ENCODE measurements at places on chromosomes 4 and X. TPM values are rescaled to one million over a fixed set of nuclear protein-coding genes. Genes with fewer than 3 reads are reported as not detected.

The GIMD1 gene
- not detected for total RNA-seq

DNA sequence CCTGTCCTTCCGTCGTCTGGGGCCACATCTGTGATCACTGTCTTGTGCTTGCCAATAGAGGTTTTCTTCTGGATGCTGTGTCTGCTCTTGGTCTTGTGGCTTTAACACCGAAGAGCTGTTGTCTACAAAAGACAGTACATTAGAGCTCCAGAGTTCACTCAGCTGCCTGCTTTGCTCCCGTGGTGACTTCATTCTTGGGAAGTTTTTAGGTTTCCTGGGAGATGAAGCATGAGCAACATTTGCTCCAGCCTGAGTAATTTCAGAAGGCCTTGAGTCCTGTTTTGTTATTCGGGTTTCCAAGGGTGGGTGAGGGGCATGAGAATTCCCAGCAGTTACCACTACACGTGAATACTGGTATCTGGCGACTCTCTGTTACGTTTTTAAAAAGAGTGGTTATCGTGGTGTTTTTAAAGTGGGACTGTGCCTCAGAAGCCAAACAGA is 189.2 kb downstream of the SHROOM3 start:
- DNase-seq = peak; percentile 74
- no peaks in the 10 kb centered on the region for H3K36me3 ChIP-seq
- H3K4me1 ChIP-seq = peaks cover 18% of the 10 kb centered on the region
- no peaks in the 10 kb centered on the region for H3K27me3 ChIP-seq
- peak overlapping the region; percentile 66 for H3K27ac ChIP-seq

GRCh38 chrX:42028109-42028508 is 104.8 kb upstream of the CASK start:
- no peaks in the 10 kb centered on the region for H3K36me3 ChIP-seq
- peak overlapping the region; percentile 26 for H3K27ac ChIP-seq
- no peaks in the 10 kb centered on the region for H3K27me3 ChIP-seq
- H3K4me1 ChIP-seq = peaks cover 13% of the 10 kb centered on the region

The NMU gene
- not detected for total RNA-seq

DNA sequence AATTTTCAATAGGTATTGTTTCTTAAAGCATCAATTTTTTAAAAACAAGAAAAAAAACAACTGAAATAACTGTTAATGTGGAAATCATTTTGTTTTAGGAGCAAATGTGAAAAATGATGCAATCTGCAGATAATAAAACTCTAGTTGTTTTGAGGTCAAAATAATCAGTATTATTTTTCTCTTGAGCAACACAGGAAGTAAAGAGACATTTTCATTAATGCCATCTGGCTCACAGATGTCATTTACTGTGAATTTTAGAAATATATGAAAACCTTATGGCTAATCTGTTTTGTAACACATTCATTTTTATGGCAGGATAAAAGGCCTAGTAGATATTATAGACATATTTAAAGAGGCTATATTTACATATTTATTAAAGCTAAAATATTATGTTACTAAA is 141.6 kb downstream of the PCDH18 start:
- DNase-seq = no peak
- no peaks in the 10 kb centered on the region for H3K36me3 ChIP-seq
- no peaks in the 10 kb centered on the region for H3K4me1 ChIP-seq
- no peaks in the 10 kb centered on the region for H3K27me3 ChIP-seq
- no peak overlapping the region for H3K4me3 ChIP-seq
- H3K27ac ChIP-seq = no peak overlapping the region

DNA sequence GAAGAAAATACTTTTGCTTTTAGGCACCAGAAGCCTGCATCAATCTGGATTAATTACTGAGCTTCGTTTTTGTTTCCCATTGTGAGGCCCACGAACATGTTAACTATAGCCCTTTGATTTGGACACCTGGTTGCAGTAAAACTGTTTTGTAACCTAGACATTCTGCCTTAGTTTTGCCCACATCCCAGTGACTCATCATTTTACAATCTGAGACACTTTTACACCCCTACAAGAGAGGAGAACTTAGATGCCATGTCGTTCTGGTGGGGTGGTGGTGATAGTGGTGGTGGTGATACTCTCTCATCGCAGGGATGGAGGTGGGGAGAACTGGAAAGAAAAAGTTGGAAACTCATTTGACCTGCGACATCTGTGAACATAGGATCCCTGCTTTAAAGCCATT is 1257.2 kb downstream of the ADGRL3 start:
- no peaks in the 10 kb centered on the region for H3K4me1 ChIP-seq
- H3K4me3 ChIP-seq = no peak overlapping the region
- no peak overlapping the region for H3K27ac ChIP-seq
- H3K27me3 ChIP-seq = no peaks in the 10 kb centered on the region

DNA sequence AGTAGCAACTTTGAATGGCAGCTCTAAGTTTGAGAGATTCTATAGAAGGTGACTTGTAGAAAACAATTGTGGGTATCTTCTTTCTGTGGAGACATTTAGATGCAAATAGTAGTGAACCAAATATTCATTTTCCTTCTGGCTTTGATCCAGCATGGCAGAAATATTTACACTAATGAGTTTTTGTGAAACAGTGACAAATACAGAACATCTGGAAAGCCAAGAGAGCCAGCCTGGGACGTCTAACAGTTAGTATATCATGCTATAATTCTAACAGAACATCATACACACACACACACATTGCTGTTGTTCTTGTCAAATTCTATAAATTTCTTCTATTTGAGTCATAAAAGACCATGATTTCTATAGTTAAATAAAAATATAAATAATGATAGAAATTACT is 1777.9 kb downstream of the ARAP2 start:
- H3K4me3 ChIP-seq = no peak overlapping the region
- no peak overlapping the region for H3K27ac ChIP-seq
- H3K4me1 ChIP-seq = no peaks in the 10 kb centered on the region
- H3K36me3 ChIP-seq = no peaks in the 10 kb centered on the region
- no peaks in the 10 kb centered on the region for H3K27me3 ChIP-seq
- DNase-seq = no peak

- no peaks in the 10 kb centered on the region for H3K27me3 ChIP-seq
- no peak overlapping the region for H3K27ac ChIP-seq
- H3K4me3 ChIP-seq = no peak overlapping the region
- H3K36me3 ChIP-seq = no peaks in the 10 kb centered on the region
- no peak for DNase-seq
Measured at GRCh38 chrX:109826954-109827708, 94.1 kb upstream of the ACSL4 start.

DNA sequence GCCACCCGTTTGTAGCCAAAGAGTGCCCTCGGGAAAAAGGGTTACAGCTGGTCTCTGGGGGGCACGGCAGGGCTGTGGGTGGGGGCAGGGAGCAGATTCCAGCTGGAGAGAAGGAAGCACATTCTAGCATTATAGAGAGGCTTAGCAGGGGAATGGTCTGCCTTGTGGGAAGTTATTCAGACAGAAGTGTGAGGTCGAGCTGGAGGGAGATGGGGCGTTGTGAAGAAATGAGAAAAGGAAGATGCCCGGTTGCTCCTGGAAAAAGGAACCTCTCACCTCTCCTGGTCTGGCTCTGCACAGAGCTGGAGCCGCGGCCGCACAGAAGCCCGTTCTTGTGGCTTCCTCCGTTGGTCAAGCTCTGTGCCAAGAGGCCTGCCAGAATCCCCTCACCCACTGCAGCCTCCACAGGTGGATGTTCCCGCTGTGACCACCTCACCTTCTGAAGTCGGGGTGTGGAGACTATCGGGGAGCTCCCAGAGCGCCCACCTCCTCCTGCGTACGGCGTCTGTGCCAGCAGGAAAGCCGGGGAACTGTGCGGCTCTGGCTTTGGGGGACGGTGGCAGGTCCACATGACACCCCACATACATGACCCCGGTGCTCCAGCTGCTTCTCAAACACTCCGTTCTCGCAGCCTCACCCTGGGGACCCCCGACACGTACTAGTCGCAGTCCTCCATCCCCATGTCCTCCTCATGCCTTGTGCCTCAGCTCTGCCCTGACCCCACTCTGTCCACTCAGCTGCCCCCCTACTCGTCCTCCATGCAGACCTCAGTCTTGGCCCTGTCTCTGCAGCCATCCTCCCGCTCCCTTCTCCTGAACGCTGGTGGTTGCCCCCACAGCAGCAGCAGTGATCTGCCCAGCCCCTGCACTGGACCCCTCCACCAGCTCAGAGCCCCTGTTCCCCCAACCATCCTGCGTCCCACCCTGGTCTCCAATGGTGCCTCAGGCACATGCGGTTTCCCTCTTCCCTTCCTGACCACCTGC is 52.2 kb upstream of the HGFAC start:
- no peak for DNase-seq
- H3K4me1 ChIP-seq = no peaks in the 10 kb centered on the region
- no peaks in the 10 kb centered on the region for H3K27me3 ChIP-seq
- H3K27ac ChIP-seq = peak overlapping the region; percentile 60
- no peak overlapping the region for H3K4me3 ChIP-seq
